ENCODE measurements at places on chromosomes 6 and 20.
A peak's percentile ranks its signal among the peaks of the same experiment; 100 is the strongest.

GRCh38 chr6:136411025-136411325 is 121.3 kb upstream of the BCLAF1 start:
- no peak for DNase-seq

GRCh38 chr6:150898399-150899170 is 33.1 kb downstream of the MTHFD1L start:
- DNase-seq: no peak

GRCh38 chr6:132063204-132063603 is 112.0 kb upstream of the CCN2 start:
- DNase-seq: no peak

DNA sequence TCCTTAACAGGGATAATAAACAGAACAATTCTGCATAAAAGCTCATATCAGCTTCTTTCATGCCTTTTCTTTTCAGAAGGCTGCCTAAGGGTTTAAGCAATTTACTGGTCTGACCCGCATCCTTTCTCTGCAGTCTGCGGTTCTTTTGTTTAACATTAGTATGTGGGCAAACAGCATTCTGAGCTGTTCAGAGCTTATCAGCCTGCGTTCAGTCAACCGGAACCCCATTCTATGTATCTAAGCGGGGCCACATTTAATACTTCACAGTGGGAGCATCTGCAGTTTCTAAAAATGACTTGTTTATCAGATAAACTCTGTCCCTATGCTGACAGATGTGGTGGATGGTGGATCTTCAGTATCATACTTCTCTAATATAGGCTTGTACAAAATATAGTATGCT is 758.9 kb upstream of the MMS22L start:
- DNase-seq: no peak

- DNase-seq: no peak
Measured at GRCh38 chr20:4603724-4604123, 118.0 kb upstream of the PRND start.

- DNase-seq: no peak
Measured at GRCh38 chr20:50659975-50660670, 31.2 kb downstream of the RIPOR3 start.

DNA sequence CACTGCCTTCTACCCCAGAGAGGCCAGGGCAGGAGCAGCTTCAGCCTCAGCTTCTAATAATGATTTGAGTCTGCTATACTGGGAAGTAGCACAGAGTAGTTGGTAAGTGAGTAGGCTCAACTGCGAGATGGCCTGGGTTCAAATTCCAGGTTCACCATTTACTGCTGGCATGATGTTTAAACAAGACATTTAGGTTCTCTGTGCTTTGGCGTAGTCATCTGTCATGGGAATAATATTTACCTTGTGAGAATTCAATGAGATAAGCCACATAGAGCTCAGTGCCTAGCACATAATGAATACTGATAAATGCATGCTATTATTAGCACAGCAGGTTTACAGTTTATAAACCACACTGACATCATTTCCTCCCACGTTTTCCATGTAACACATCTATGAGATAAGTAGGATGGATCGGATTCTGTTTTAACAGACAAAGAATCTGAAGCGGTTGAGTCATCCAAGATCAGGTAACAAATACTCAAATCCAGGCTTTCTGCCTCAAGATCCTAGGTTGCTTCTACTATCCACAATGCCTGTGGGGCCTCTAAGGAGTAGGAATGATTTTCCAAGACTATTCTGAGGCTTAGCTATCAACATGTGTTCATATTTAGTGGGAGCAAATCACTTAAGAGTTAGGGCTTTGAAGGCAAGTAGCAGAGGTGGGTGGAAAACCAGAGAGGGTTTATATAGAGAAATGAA is 72.9 kb upstream of the DTNBP1 start:
- no peak for DNase-seq

GRCh38 chr20:58058421-58059259 is 169.8 kb downstream of the ANKRD60 start:
- DNase-seq: no peak

- DNase-seq: no peak
Measured at GRCh38 chr6:24430086-24430485, 27.4 kb downstream of the MRS2 start.

DNA sequence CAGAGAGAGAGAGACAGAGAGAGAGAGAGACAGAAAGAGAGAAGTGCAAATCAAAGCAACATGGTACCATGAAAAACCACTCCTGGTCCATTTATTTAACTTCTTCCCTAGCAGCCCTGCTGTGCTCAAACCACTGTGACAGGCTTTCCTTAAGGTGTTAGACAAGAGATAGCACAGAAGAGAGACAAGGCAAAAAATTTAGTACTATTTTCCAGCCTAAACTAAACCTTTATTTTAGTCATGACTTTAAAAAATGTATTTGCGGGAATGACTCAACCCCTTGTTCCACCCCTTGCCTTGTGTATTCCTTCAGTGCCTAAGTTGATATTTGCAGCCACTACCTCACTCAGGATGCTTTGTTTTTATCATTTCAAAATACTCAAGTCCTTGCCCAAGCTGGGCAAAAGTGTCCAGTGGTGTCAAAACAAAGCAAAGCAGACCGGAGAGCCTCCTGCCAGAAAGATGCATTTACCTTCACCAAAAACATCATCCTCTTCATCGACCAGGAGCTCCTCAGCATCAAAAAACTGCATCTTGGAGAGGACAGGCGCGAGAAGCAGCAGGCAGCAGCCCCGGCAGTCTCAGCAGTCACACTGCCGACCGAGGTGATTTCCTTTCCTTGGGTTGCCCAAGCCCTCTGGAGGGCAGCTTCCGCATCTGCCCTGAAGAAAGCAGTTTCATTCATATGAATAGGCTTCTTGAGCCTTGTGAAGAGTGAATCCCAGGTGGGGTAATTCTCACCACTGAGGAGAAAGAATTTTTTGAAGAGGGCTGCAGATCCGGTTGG is at the start of gene RIPOR2:
TSS of gene RIPOR2 (minus strand) at position 595 of the 787 bp plus-strand sequence. CDS start at position 533, 62 bp downstream.
- peak; percentile 63 for DNase-seq

- DNase-seq: no peak
Measured at GRCh38 chr6:129908858-129909257, 47.7 kb upstream of the TMEM244 start.

DNA sequence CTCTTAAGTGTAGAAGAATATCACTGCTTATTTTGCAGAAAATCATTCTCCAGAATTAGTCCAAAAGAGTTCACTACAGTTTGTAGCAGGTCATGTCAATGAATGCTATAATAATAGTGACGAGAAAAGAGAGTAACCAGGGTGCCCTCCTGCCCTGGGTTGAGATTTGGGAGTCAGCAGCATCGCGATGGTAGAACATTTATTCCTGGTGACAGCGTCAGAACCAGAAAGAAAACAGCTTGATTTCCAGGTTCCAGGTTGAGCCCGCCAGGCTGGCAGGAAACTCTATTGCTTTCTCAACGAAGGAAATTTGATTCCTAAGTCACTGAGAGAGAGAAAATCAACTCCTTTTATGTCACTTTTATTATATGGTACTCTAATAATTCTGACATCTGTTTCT is 550.3 kb downstream of the QKI start:
- no peak for DNase-seq

DNA sequence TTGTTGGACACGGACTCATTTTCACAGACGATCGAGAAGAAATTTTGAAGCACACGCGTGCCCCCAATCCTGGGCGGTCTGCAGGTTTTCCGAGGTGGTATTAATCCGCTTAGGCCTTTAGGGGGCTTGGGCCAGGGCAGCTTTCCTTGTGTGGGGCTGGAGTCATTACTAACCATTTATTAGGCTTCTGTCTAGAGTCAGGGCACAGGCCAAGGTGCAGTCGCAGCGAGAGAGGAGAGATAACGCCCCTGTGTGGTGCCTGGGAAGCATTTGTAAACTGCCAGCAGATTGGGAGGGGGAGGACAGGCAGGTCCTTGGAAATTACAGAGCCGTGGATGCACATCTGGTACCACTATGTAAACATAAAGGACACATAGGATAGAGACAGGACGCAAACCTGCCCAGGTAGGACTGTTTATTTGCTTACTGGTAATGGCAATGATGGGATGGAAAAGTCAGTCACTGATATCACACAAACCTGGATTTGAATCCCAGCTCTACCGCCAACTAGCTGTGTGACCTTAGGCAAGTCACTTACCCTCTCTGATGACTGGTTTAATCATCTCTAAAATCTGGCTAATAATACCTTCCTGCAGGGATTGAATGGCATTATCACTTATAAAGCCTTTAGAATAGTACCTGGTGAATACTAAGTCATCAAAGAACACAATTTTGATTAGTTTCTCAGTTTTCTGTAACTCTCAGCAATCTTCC is 76.4 kb downstream of the TMEM242 start:
- no peak for DNase-seq

GRCh38 chr6:130724089-130724488 is 103.1 kb upstream of the SMLR1 start:
- DNase-seq: no peak

- peak; percentile 21 for DNase-seq
Measured at GRCh38 chr6:43173591-43174262, 2.7 kb downstream of the SRF start.

GRCh38 chr6:139060332-139060731 is 31.8 kb downstream of the ABRACL start:
- no peak for DNase-seq

GRCh38 chr20:49749625-49750024 is 35.9 kb upstream of the B4GALT5 start:
- DNase-seq: no peak

DNA sequence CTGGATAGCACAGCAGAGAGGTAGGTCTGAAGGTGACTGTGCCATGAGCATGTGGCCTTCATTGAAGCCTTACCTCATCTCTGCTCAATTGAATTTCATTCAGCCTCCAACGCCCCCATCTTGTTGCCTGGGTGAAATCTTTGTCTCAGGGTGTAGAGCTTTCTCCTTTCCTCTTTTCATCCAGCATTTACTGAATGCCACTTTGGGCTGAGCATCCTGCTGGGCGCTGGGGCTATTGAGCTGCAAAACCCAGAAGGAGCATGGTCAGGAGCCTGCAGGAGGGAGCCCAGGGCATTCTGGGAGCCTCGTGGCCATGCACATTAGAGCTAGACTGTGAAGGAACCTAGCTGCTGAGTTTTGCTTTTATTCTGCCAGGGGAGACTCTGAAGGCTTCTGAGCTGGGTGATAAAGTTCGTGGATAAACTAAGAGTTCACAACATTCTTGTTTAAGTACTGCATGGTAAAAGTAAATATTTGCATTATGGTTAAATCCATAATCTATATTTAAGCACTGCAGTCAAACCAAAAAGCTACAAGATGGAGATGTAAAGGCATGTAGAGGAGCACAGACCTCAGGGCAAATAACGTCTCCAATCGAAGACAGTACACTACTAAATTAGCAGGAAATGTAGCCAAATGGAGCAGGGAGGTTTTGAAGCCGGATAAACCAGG is 13.2 kb upstream of the ASXL1 start:
- no peak for DNase-seq

GRCh38 chr6:168127384-168127868 is 48.4 kb upstream of the FRMD1 start:
- DNase-seq: no peak

GRCh38 chr6:154754152-154754551 is 20.9 kb downstream of the SCAF8 start:
- DNase-seq: no peak

GRCh38 chr6:135655055-135655454 is 157.5 kb upstream of the AHI1 start:
- DNase-seq: no peak

DNA sequence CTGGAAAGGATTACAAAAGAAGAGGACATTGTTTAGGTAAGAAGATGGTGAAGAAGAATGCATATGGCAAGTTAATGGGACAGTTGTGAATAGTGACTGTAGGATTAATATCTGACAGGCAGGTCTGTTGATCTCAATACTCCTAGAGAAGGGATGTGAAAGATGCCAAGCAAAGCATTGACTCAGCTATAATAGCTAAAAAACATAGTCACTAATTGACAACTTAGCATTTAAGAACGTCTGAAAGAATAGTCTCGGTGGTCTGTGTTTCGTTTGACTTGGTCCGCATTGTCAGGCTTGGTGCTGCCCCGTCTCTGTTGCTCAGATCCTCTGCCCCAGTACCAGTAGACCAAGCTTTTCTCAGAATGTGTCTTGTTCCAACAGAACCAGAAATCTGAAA is 65.9 kb downstream of the HIVEP1 start:
- DNase-seq: no peak

GRCh38 chr6:6588924-6589709 is 597 bp downstream of the LY86 start:
- DNase-seq: no peak

DNA sequence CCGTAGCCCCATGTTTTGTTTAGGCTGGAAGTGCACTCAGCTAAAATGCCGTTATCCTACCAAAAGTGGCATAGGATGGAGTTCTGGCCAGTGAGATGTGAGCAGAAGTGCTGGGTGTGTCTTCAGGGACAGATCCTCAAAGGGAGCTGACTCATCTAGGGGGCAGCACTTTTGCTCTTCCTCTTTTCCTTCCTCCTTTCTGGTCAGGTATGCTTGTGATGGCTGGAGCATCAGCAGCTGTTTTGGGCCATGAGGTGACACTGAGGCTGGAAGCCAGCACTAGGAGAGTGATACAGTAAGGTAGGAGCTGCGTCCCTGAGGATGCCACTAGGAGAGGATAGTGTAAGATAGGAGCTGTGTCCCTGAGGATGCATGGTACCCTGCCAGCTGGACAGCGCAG is 4.6 kb upstream of the OSBPL2 start:
- no peak for DNase-seq

- no peak for DNase-seq
Measured at GRCh38 chr6:167956983-167957492, 40.4 kb upstream of the KIF25 start.

GRCh38 chr6:34648806-34649205 is 47.8 kb downstream of the ILRUN start:
- no peak for DNase-seq

- no peak for DNase-seq
Measured at GRCh38 chr20:16158090-16158975, 414.9 kb downstream of the KIF16B start.

- DNase-seq: no peak
Measured at GRCh38 chr6:14727494-14728395, 518.1 kb upstream of the JARID2 start.

- DNase-seq: no peak
Measured at GRCh38 chr20:62226707-62227590, 6.9 kb upstream of the HRH3 start.

- no peak for DNase-seq
Measured at GRCh38 chr20:42544926-42545325, 644.8 kb downstream of the PTPRT start.

- DNase-seq: no peak
Measured at GRCh38 chr20:50350510-50351249, 159.5 kb upstream of the PTPN1 start.

Data from central memory CD8-positive, alpha-beta T cell (primary cell).